ENCODE measurements at places on chromosomes 1 and 21.

DNA sequence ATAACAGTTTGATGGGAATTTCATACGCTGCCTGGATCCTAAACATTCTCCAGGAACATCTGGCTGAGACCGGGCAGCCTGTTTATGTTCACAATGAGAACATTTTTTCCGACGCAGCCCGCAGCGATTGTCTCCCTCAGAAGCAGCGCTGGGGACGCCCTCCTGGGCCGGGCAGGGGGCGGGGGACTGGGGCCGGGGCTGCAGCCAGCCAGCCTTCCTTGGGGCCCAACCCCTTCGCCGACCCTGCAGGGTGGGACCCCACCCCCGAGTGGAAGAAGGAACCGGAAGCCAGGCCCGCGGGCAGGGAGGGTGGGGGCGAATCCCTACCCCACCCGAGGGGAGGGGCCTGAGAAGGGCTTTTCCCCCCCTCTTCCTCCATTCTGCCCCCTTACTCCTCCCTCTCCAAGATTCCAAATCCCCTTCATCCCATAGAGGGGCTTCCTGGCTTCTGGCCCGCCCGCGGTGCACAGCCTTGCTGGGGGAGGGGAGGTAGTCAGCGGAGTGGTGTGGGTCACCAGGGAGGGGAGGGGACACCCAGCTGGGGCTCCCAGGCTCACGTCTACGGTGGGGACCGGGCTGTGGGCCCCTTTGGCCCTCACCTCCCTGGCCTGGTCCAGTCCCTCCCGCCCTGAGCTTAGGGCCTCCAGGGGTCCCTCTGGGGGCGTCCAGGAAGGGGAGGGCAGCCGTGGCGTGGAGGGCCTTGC lies 60.6 kb downstream of the WNT9A start:
- DNase-seq = peak; percentile 96

GRCh38 chr1:199646761-199647160 lies 380.7 kb upstream of the NR5A2 start:
- no peak for DNase-seq

GRCh38 chr1:93811326-93812065 lies 67.5 kb downstream of the DNTTIP2 start:
- peak; percentile 60 for DNase-seq

DNA sequence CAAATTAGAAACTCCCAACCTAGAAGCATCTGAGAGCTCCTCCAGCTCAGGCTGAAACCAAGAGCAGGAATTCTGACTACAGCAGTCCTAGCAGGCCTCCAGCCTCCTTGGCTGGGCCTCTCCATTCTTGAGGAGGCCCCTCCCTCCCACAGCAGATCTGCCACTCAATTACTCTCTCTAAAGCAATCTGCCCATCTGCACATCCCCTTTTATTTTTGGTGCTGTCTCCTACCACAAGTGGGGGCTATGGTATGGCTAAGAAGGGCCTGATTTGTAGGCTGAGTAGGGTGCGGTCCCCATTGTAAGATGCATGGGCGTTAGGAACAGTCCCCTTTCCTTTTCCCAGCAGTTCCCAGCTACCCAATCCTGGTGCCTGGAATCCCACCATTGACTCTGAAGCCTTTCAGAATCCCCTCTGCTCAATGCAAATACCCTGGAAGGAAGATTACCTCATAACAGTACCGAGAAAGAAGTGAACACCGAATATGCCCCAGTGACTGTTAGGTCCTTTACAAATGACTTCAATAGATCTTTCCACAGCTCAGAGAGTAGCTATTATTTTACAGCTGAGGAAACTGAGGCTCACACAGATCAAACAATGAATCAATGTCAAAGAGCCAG lies 11.6 kb upstream of the TTC39A start:
- DNase-seq = no peak

DNA sequence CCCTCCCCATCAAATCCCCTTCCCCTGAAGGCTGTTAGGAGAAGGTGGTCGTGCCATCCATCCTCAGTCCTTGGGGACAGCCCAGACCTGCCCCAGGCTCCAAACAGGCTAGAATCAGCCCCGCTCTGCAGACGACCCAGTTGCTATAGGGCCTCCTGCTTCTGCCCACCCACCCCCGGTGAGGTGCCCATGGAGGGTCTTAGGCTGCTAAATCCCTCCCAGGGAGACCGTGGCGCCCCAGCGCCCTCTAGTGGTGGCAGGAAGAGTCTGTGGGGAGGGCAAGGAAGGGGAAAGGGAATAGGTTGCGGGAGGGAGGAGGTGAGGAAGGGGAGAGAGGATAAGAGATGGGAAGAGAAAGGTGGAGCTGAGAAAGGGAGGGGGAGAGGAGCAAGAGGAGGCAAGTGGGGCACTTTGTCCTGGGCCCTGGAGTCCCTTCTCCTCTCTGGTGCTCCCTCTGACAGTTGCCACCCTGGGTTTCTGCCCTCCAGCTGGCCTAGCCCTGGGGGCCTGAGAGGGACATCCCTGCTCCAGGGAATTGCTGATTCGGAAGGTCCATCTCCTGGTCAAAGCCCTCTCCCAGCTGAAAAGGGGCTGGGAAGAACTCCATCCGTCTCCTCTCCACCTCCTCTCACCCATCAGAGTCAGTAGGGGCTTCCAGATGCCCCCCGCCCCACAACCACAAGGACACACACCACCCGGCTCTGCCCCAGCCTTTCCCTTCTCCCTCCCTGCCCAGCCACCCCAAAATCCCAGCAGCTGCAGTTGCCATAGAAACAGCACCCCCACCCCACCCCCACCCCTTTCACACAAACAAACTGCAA lies 55.4 kb downstream of the CAMK2N1 start:
- DNase-seq = no peak

GRCh38 chr1:84750110-84750730 lies 60.0 kb upstream of the SSX2IP start:
- no peak for DNase-seq

GRCh38 chr1:233635765-233636502 lies 22.0 kb downstream of the KCNK1 start:
- DNase-seq = peak; percentile 13

GRCh38 chr1:205003358-205004131 lies 39.5 kb upstream of the CNTN2 start:
- DNase-seq = no peak

DNA sequence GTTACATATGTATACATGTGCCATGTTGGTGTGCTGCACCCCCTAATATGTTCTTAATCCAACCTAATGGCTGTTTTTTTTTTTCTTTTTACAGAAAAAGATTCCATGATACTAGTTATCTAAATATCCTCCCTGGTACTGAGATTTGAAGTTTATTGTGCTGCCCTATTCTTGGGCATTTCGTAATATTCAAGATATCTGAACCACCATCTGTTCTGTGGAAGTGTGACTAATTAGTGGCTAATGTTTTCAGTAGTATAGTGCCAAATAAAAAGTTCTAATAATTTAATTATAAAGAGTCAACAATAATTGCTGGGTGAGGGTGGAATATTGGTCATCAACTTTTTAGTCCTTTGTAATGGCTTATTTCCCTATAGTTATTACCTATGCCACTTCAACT lies 217.5 kb downstream of the GABPA start:
- DNase-seq = no peak

GRCh38 chr21:46157987-46158451 lies 2.6 kb upstream of the FTCD start:
- no peak for DNase-seq

- no peak for DNase-seq
Measured at GRCh38 chr1:238061967-238062613, 171.4 kb upstream of the ZP4 start.

GRCh38 chr1:210385228-210385627 lies 56.5 kb downstream of the HHAT start:
- DNase-seq = no peak

DNA sequence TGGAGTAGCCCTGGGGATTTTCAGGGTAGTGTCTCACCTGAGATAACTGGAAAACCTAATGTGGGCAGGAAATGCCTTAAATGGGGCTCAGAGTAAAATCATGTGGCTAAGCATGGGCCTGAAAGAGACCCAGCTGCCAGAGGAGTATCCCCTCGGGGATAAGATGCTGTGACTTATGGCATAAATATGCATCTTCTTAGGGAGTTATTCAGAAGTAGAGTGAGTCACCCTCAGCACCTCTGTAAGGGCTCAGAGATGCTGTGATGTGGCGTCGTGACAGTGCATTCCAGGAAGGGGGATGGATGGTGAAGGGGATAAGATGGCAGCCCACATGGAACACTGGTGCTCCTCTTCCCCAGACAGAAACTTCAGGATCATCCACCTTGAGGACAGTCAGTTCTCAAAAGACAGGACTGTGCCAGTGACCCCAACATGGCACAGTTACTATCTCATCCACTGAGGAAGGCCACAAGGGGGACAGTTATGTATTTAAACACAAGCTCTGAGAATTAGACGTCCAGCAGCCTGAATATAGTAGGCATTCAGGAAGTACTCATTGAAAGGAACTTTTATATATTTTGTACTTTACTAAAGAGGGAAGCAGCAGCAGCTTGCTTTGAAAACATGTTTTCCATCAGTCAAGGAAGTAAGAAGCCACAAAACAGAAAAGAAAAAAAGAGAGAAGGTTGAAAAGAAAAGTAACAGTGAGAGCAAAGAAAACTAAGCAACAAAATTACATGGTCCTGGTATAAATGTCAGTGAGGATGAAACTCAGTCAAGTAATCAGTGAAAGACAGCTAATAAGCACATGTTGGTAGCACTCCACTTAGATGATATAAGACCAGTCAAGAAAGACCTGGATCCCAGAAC lies 8.3 kb downstream of the IL24 start:
- no peak for DNase-seq

DNA sequence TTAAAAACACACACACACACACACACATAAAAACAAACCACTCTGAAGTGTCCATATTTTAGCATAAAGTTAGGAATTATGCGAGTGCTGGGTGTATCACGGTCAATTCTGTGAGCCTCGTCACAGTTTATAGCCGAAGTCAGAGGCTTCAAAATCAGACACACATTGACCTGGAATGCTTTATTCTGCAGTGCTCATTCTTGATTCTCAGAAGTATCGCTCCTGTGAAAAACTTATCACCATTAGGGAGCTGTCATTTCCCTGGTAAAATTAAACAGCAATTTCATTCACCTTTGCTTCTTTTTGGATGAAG lies 8.7 kb upstream of the IRF2BP2 start:
- DNase-seq = no peak

GRCh38 chr1:113372546-113372945 lies 17.8 kb upstream of the MAGI3 start:
- DNase-seq = no peak

DNA sequence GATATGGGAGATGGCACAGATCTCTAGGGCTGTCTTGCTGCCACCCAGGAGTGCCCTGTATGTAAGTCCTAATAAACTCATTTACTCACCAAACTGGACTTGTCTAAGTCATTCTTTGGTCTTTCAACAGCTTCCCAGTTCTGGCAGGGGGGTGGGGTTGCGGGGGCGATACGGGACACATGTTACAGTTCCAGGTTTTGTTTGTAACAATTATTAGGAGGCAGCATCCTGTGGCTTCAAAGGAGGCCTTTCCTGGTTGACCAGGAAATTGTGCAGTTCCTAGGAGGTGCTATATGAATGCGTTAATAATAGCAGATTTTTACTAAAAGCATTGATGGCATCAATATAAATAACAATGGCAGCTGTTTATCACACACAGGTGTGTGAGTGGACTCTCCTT lies 42.7 kb upstream of the TRIM45 start:
- no peak for DNase-seq

DNA sequence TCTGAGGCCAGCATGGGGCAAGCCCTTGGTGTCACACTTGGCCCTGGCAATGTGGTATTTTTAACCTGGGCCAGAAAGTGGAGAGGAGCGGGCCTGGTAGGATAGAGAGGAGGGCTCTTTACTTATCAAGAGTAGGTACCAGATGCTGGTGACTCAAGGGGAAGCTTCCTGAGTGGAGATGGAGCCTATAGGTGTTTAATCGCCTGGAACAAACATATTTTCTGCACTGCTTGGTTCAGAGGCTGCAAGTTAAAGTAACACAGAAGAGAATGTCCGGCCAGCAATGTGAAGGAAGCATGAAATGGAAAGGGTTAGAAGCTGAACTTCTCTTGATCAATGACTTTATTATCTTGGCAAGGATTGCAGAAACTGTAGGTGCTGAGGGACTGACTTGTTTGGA lies 74.3 kb downstream of the DDR2 start:
- DNase-seq = no peak

GRCh38 chr1:46687093-46687659 lies 15.5 kb downstream of the TEX38 start:
- peak; percentile 25 for DNase-seq

GRCh38 chr1:221961532-221962292 lies 219.8 kb upstream of the DUSP10 start:
- no peak for DNase-seq

DNA sequence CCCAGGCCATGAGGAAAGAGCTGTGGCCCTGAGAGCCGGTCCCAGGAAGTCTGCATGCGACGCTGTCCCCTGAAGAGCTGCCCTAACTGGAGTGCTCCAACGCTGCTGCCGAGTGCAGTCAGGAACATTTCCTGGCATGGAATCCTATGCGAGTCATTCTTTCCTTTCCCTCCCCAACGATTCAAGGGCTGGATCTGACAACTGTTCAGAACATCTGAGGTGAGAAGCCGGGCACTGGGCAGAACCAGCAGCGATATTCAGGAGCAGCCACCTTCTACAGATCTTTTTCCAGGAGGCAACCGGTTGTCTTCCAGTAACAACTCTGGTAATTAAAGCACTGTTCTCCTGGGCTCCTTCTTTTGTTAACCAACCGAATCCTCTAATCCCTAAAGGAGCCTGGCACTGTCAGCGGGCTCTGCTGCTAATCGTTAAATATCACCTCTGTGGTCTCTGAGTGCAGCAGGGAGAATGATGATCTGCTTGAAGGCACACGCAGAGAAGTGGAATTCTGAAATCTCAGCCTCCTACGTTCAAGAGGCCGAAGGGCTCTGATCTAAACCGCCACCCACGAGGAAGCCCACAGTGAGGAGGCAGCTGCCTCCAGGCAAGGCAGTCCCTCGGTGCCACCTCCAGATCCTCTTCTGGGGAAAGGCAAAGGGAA lies 55.8 kb downstream of the SLC45A1 start:
- DNase-seq = peak; percentile 91

DNA sequence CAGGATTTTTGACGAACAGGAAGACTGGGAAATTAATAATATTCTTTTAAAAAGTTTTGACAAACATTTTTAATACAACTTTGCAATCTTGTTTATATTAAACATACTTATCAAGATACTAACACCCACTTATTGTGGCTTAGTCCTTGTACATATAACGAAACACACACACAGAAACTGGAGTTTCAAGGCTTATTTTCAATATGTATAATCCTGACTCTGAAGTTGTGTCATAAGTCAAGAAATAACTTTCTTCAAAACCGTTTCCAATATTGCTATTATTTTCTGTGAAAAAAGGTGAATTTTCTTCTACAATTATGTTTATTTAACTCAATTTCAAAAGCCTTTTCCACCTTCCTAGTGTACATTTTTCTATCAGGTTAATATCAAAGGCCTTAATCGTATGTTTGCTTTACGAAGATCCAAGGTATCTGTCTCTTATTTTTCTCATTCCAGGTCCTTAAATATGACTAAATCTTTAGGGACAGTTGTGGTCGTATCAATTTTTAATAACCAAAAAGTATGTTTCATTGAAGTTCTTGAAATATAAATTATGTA lies 1.8 kb downstream of the CDKN2C start:
- DNase-seq = no peak

DNA sequence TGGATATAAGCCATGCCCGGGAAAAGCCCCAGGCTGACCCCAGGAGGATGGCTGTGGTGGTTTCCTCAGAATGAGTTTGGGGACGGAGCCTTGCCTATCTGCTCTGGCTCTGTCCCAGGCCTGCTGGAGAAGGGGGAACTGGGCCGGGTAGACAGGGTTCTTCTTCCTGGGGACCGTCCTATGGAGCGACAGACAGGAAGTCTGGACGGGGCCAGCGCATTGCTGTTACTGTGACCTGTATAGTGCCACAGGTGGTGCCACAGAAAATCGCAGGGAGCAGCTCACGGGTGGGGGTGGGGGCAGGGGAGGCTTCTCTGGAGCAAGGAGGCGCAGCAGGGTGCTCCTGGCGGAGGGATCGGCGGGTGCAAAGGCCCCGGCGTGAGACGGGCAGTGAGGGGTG lies 36.4 kb downstream of the CFAP74 start:
- no peak for DNase-seq

Measured in skin of body (tissue), 3 donors.